ENCODE measurements at places on chromosomes 5 and 9. TPM values are rescaled to one million over a fixed set of nuclear protein-coding genes. Genes with fewer than 3 reads are reported as not detected.

IFNK gene
- not detected for total RNA-seq

GRCh38 chr9:101711330-101711941 lies 27.0 kb downstream of the GRIN3A start:
- peak; percentile 89 for DNase-seq
- H3K36me3 ChIP-seq: no peaks in the 10 kb centered on the region
- no peaks in the 10 kb centered on the region for H3K4me1 ChIP-seq

DNA sequence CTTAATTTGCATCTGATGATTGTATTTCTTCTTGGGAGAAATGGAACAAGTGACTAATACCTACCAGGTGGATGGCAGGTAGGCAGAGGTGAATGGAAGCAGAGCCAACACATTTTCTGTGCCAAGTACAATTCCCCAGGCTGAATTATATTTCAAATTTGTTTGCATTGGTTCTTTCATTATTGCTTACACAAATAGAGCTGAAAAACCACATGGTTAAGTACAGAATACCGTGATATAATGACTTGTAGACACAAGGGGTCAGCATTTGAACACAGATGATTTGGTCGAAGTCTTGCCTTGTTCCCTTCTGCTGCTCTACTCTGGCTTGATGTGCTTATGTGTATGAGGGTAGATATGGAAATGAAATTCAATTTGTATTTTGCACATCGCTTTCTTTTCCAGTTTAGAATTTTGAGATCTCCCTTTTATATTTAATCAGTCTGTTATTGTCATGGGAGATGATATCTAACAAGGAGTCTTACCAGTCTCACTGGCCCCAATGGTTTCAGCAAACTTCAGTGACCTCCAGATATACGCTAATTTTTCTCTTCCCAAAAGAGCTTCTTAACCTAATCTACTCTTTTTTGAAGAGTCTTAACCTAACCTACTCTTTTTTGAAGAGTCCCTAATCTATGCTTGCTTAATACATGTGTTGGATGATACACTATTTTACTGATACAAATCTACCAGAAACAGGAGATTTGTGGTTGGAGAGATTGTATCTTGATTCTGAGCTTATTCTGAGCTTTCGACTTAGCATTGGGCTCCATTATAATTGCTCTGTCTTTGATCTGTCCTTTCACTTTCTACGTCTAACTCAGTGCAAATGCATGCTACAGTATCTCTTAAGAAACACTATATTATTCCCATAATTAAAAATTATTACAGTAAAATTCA lies 88.1 kb downstream of the PCSK1 start:
- no peaks in the 10 kb centered on the region for H3K27me3 ChIP-seq
- no peak overlapping the region for H3K4me3 ChIP-seq

DNA sequence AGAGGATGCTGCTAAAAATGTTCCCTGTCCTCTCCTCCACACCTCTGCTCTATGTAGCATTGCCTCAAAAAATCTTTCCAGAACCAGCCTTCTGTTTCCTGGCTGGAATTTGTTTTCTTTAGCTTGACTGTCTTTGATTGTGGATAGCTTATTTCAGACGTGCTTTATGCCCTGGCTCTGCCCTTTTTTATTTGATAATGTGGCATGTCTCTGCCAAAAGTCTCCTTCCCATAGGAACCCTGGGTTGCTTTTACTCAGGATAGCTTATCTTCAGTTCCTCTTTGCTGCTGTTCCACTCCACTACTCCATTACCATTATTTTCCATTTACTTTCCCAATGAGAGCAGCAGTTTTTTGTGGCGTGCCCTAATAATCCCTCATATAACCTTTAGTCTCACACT lies 885 bp upstream of the TMEM252 start:
- no peaks in the 10 kb centered on the region for H3K4me1 ChIP-seq
- H3K27ac ChIP-seq: no peak overlapping the region
- H3K4me3 ChIP-seq: no peak overlapping the region
- DNase-seq: no peak
- peaks cover 52% of the 10 kb centered on the region for H3K27me3 ChIP-seq

GRCh38 chr5:6574537-6575245 lies 58.2 kb downstream of the NSUN2 start:
- no peak for DNase-seq
- H3K27me3 ChIP-seq: peaks cover 4% of the 10 kb centered on the region
- no peaks in the 10 kb centered on the region for H3K4me1 ChIP-seq
- no peak overlapping the region for H3K4me3 ChIP-seq
- no peak overlapping the region for H3K27ac ChIP-seq

- H3K27ac ChIP-seq: no peak overlapping the region
- DNase-seq: peak; percentile 83
- no peaks in the 10 kb centered on the region for H3K4me1 ChIP-seq
- peaks cover 18% of the 10 kb centered on the region for H3K27me3 ChIP-seq
These were observed 153.7 kb downstream of the MEF2C start for GRCh38 chr5:88729084-88729828.

Measured in endodermal cell (in vitro differentiated cells).